ENCODE measurements at places on chromosomes 4 and X. TPM values are rescaled to one million over a fixed set of nuclear protein-coding genes. Genes with fewer than 3 reads are reported as not detected.

DNA sequence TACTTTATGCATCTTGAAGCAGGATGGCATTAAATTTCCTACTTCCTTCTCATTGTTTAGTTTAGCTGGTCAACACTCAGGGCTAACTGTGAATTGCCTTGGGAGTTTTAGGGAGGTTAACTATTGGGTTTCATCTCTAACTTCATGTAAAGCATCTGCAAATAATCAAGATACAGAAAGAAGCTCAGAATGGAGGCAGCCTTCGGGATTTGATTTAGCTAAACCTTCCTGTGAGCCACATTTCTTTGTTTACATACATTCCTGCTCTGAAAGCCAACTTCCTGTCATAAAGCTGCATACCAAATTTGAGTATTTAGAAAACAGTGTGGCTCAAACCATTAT lies 131.7 kb upstream of the PCDH18 start:
- DNase-seq, result peak; percentile 89

DNA sequence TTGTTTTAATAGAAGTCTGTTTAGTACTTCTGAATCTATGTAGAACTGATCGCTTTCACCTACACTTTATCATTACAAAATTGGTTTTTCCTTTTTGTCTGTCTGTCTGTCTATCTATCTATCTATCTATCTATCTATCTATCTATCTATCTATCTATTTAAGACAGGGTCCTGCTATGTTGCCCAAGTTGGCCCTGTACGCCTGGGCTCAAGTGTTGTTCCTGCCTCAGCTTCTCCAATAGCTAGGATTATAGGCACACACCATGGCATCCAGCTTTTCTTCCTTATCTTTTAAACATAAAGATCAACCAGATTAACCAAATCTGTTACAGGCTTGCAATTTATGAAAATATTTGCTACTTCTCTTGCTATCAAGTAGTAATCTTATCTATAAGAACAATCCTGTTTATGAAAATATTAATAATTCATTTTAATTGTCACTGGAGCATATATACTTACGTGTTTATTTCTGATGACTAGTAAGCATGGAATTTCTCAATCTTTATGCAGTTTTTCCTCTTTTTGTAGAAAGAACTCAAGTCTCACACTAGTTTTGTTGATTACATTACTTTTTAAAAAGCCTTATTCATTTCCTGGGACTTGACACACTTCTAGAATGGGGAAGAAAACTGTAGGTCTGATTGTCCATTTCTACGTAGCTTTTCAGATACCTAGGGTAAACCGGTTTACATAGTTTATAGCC lies 24.5 kb downstream of the KIAA0232 start:
- DNase-seq, result peak; percentile 13

DNA sequence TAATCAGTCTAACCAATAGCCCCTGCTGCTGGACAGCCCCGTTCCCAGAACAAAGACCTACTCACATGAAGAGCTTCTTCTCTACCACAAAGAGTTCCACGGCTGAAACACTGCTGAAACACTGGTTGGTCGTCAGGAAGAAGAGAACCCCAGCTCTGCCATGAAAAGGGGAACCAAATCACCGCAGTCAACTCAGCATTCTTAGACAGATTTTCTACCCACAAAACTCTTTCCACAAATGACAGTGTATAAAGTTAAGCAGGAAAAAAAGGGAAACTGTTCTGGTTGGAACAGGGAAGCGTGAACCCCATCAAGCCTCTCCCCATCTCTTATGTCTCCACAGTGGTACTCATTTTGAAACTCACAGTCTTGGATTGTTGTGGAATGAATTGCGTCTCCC lies 57.3 kb downstream of the ABCG2 start:
- DNase-seq, result no peak

NSG1 gene
- 2.7 TPM for total RNA-seq

DNA sequence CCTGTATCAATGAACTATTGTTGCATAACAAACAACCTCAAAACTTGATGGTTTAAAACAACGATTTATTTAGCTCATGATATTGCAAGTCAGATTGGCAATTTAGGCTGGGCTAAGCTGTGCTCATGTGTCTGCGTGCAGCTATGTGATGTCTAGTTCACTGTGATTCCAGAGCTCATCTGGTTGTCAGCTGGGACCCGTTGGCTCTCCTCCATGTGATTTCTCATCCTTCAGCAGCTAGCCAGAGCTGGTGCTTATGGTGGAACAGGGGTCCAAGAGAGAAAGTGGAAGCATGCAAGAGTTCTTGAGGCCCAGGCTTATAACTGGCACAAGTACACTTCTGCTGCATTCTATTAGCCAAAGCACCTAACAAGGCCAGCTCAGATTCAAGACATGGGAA lies 28.8 kb upstream of the TRPC3 start:
- no peak for DNase-seq

TLR10 gene
- not detected for total RNA-seq

MAGEA9B gene
- not detected for total RNA-seq

GRCh38 chr4:54570822-54571221 lies 86.9 kb upstream of the KIT start:
- DNase-seq, result no peak

DNA sequence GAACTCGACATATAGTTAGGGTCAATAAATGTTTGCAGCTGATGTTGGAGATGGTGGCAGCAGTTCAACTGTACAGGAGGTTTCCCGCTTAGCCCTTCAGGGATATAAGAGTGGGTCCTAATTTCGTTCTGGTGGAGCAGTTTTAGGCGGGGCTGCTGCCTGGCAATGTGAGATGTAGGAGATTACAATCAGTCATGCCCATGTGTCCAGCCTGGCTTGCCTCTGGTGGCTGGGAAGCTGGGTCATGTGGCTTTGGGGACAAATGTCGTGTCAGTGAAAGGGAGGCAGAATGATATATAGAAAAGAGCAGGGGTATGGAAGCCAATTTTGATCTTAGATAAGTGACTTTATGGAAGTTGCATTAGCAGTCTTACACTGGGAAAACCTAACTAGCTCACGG lies 129.4 kb downstream of the CLCN4 start:
- no peak for DNase-seq

DNA sequence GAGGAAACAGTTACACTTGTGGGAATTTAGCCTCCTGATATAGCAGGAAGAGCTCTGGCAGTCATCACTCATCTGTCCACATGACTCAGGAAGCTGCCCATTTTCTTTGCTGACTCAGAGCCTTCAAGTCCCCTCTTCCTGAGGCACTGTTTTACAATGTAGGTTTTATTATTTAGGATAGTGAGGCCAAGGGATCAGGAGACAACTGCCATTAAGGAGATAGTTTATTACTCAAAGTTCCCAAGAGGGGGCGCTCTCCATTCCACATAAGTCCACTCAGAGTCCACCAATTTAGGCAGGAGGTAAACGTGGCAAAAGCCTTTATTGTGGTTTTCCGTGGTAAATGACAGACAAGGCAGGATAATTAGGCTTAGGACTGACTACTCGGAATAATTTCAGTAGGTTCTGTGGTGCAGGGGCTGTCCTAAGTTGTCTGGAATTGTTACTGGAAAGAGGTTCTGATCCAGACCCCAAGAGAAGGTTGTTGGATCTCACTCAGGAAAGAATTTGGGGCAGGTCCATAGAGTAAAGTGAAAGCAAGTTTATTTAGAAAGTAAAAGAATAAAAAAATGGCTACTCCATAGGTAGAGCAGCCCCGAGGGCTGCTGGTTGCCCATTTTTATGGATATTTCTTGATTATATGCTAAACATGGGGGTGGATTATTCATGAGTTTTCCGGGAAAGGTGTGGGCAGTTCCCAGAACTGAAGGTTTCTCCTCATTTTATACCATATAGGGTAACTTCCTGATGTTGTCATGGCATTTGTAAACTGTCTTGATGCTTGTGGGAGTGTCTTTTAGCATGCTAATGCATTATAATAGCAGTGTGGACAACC lies 96.0 kb upstream of the RAB40AL start:
- peak; percentile 15 for DNase-seq

- DNase-seq, result no peak
Observed at GRCh38 chr4:124632439-124632838, 80.1 kb downstream of the ANKRD50 start.

Data from fibroblast of the aortic adventitia (primary cell).